ENCODE measurements at places on chromosomes 5 and 9. TPM values are rescaled to one million over a fixed set of nuclear protein-coding genes. Genes with fewer than 3 reads are reported as not detected.
A peak's percentile ranks its signal among the peaks of the same experiment; 100 is the strongest.

DNA sequence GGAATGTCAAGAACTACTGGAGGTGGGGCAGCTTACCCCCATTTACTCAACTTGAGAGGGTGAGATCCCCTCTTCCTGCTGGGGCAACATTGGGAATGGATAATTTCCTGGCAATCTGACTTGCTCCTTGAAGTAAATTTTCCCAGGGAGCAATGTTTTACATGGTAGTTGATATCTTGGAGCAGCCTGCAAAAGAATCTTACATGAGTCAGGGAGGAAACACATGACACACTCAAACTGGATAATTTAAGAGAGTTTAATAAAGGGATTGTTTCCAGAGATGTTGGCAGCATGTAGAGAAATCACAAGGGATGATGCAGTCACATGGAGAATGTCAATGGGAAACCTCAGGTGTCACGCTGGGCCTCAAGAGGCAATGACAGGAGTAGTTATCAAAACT is 212.5 kb downstream of the GAS1 start:
- no peaks in the 10 kb centered on the region for H3K36me3 ChIP-seq
- H3K27me3 ChIP-seq: peaks cover 10% of the 10 kb centered on the region
- no peak for DNase-seq
- no peak overlapping the region for H3K4me3 ChIP-seq

DNA sequence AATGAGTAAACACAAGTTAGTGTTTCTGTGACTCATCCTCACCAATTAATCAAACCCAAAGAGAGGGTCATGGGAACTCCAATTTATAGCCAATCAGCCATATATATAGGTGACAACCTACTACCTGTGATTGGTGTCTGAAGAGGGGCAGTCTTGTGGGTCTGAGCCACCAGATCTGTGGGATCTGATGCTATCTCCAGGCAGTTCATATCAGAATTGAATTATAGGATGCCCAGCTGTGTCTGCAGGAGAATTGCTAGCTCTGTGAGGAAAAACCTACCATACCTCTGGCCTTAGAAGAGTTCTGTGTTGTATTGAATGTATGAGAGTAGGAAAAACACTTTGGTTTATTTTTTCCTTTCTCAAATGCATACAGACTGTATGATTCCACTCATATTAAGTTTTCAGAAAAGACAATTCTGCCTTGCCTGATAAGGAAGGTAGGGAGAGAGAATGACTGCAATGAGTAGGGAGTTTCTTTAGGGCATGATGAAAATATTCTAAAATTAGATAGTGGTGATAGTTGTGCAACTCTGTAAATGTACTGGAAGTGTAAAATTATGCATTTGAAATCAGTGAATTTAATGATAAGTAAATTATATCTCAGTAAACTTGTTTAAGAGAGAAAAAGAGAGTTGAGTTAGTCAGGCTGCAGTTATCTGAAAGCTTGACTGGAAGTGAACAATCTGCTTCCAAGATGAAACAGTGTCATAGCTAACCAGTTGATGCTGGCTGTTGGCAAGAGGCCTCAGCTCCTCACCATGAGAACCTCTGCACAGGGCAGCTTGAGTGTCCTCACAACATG is 274.9 kb downstream of the AUH start:
- peaks cover 3% of the 10 kb centered on the region for H3K36me3 ChIP-seq
- H3K4me3 ChIP-seq: no peak overlapping the region
- H3K4me1 ChIP-seq: no peaks in the 10 kb centered on the region
- peaks cover 21% of the 10 kb centered on the region for H3K27me3 ChIP-seq
- no peak overlapping the region for H3K27ac ChIP-seq

DNA sequence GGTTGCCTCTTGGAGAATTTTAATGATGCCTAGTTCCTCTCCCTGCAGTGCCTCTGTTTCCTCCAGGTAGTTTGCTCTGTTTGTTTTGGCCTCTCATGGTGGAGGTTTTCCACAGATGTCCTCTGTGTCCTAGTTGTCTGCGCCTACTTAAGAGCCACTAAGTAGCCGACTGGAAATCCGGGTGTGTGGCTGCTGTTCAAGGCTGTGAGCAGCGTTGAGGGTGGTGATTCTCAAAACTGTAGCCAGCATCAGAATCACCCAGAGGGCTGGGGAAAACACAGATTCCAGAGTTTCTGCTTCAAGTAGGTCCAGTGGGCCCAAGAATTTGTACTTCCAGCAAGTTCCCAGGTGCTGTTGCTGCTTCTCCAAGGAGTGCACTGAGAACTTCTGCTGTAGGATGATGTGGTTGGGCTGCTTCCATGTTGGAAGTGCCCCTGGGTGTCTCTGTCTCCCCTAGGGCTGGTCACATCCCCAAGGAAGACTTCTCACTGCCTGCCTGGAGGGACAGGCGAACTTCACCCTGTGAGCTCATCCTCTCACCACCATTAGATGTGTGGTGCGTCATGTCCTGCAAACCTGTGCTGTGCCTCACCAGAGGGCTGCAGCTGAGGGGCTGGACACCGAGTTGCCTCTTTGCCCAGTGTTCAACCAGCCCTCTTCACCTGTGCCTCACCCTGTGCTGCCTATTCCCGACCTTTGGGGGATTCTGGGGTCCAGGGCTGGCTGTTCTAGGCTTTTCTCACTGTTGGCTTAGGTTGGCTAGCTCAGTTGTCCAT is 34.8 kb downstream of the SECISBP2 start:
- peak overlapping the region; percentile 89 for H3K27ac ChIP-seq
- DNase-seq: no peak
- peaks cover 9% of the 10 kb centered on the region for H3K36me3 ChIP-seq
- no peaks in the 10 kb centered on the region for H3K27me3 ChIP-seq
- H3K4me1 ChIP-seq: peaks cover 32% of the 10 kb centered on the region
- H3K4me3 ChIP-seq: peak overlapping the region; percentile 73

DNA sequence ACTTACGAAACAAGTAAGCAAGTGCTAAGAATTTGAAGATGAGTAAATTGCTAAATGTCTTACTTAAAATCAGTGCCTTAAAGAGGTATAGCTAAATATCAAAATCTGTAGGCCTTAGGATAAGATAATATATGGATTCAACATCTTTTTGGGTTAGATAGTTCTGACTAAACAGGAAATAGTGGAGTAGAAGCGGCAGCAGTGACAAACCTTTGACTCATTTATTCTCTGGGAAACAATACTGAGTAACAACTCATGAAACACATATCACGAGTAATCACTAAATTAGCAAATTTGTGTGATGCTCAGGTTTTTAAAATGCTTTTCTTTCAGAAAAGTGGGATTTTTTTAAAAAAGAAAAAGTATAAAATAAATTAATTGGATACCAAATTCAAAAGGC is 762.1 kb upstream of the TYRP1 start:
- H3K27me3 ChIP-seq: no peaks in the 10 kb centered on the region
- no peak overlapping the region for H3K4me3 ChIP-seq
- no peaks in the 10 kb centered on the region for H3K4me1 ChIP-seq
- H3K27ac ChIP-seq: no peak overlapping the region
- DNase-seq: no peak
- H3K36me3 ChIP-seq: no peaks in the 10 kb centered on the region

The FOXD4L6 gene
- total RNA-seq: not detected

The FRMD3 gene
- total RNA-seq: 1.4 TPM

GRCh38 chr9:116360989-116361388 is 207.4 kb downstream of the PAPPA start:
- no peaks in the 10 kb centered on the region for H3K4me1 ChIP-seq
- no peak overlapping the region for H3K27ac ChIP-seq
- H3K4me3 ChIP-seq: no peak overlapping the region
- H3K36me3 ChIP-seq: peaks cover 2% of the 10 kb centered on the region
- no peak for DNase-seq
- no peaks in the 10 kb centered on the region for H3K27me3 ChIP-seq

GRCh38 chr9:75624998-75625397 is 265.5 kb upstream of the PCSK5 start:
- no peak for DNase-seq
- no peaks in the 10 kb centered on the region for H3K36me3 ChIP-seq
- peaks cover 19% of the 10 kb centered on the region for H3K27me3 ChIP-seq
- H3K27ac ChIP-seq: no peak overlapping the region
- no peak overlapping the region for H3K4me3 ChIP-seq
- no peaks in the 10 kb centered on the region for H3K4me1 ChIP-seq

DNA sequence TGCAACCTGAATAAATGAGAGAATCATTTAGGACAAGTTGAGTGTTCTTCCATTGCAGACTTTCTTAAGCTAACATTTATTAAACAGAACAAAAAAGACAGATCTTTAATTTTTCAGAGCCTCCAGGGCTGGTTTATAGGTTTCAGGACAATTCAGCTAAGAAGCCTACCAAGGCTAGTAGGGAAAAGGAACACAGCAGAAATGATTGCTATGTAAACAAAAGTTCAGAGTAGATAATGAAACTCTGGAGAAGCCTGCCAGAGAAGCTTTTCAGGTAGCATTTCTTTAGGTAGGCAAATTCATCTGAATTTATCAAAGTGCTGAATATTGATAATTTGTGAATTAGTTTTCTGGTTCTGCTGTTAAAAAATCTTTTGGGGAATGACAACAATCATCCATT is 264.2 kb downstream of the DEPDC1B start:
- no peak for DNase-seq
- no peaks in the 10 kb centered on the region for H3K27me3 ChIP-seq
- no peaks in the 10 kb centered on the region for H3K4me1 ChIP-seq

DNA sequence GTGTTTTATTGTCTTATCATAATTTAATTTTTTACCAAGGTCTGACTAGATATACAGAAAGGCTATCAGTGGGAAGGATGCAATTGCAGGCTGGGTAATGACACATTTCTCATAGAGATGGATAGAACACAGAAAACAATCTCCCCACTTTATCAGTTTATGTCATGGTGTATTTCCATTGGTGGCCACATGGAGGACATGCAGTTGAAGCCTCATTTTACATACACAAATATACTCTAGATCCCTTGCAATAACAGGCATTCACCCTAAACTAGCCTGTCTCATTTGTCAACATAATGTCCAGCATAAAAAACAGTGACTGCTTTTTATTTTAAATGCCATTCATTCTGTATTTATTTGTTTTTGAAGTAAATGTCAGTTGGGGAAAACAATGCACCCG is 526.3 kb downstream of the GABRG2 start:
- no peak overlapping the region for H3K27ac ChIP-seq
- no peak for DNase-seq
- no peaks in the 10 kb centered on the region for H3K27me3 ChIP-seq
- no peaks in the 10 kb centered on the region for H3K4me1 ChIP-seq
- H3K36me3 ChIP-seq: no peaks in the 10 kb centered on the region

DNA sequence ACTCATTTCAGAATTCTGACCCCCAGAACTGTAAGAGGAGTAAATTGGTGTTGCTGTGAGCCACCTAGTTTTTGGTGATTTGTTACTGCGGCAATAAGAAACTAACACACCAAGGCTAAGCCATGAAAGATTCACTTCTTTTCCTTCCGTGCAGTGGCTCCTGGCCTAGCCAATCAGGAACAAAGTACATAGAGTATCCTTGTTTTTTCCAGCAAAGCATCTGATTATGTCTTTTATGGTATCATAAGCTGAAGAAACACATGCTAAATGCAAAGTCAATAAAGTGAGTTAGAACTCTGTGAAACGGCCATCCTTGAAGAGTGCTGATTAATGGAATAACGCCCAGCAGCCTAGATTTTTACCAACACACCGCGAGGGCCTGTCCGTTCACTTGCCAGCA is 11.4 kb downstream of the RNF130 start:
- H3K4me3 ChIP-seq: no peak overlapping the region
- H3K4me1 ChIP-seq: peaks cover 15% of the 10 kb centered on the region

DNA sequence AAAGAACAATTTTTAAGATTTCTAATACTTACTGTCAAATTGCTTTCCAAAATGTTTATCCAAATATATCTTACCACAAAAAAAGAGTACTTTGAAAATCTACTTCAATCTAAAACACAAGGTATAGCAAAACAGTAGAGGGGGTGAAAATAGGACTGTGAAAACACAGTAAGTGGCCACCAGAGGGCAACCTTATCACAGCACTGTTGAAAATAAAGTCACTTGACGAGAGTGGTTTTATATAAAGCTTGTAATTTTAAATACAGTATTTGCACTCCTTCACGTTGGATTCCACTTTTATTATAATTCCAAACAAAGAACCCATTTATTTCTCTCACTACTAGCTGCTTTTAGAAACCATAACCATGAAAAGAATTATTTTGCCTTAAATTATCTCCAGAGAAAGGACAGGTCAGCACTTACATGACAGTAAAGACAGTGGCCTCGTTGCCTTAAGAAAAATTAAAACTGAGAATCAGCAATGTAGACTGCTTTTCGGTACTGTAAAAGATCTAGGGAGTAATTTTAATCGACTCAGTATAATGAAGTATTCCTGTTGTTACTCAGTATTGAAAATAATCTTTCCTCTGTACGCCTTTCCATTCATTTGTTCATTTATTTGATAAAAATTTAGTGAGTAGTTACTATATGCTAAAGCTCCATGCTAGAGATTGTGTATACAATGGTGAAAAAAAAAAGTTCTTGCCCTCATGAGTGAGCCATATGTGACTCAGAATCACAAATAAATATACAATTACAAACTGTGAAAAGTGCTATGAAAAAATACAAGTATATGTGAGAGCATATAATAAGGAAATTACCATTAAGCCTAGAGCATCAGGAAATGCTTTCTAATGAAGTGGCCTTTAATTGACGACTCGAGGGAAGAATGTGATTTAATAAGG is 40.0 kb upstream of the CDK5RAP2 start:
- H3K27ac ChIP-seq: peak overlapping the region; percentile 16
- H3K4me1 ChIP-seq: peaks cover 14% of the 10 kb centered on the region
- H3K4me3 ChIP-seq: no peak overlapping the region
- peaks cover 4% of the 10 kb centered on the region for H3K36me3 ChIP-seq
- DNase-seq: peak; percentile 16

DNA sequence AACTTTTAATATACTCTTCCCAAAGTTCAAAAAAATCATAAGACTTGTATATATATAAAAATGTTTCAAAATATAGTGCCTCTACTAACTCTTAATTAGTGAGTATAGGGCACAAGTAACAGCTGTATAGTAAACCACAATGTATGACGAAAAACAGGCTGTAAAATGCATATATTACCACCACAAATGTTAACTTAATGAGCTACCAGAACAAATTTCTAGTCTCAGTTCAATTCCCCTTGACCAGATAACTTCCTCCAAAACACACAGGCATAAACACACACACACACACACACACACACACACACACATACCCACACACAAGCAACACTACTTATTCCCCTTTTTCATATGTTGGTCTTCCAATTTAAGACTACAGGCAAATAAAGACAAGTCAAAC is 78.8 kb downstream of the FBXL17 start:
- H3K4me1 ChIP-seq: peaks cover 10% of the 10 kb centered on the region
- no peak overlapping the region for H3K4me3 ChIP-seq
- DNase-seq: no peak
- no peaks in the 10 kb centered on the region for H3K36me3 ChIP-seq
- H3K27me3 ChIP-seq: no peaks in the 10 kb centered on the region

The ARHGEF28 gene
- 0.05 TPM for total RNA-seq

The BRINP1 gene
- not detected for total RNA-seq

- H3K4me1 ChIP-seq: peaks cover 2% of the 10 kb centered on the region
- no peak overlapping the region for H3K27ac ChIP-seq
- DNase-seq: no peak
- peaks cover 2% of the 10 kb centered on the region for H3K36me3 ChIP-seq
- peaks cover 66% of the 10 kb centered on the region for H3K27me3 ChIP-seq
Measured at GRCh38 chr9:130330202-130330862, 64.8 kb downstream of the HMCN2 start.

The CDH9 gene
- total RNA-seq: not detected

The CDX1 gene
- total RNA-seq: not detected

The CFAP90 gene
- total RNA-seq: not detected

GRCh38 chr5:165031371-165031770 is 1526.0 kb downstream of the MAT2B start:
- H3K4me3 ChIP-seq: no peak overlapping the region
- DNase-seq: no peak
- no peaks in the 10 kb centered on the region for H3K27me3 ChIP-seq
- no peak overlapping the region for H3K27ac ChIP-seq

The PCSK1 gene
- total RNA-seq: not detected

The PCDHB16 gene
- total RNA-seq: not detected

The FBP2 gene
- total RNA-seq: not detected

The PTGDS gene
- total RNA-seq: 21.4 TPM

The RELL2 gene
- 17.2 TPM for total RNA-seq

The SPINK5 gene
- total RNA-seq: not detected

The SKP2 gene
- total RNA-seq: 10.4 TPM

The PRUNE2 gene
- total RNA-seq: 0.40 TPM
